Kasumi-1 (cell line): ENCODE measurements at places on chromosomes 4 and X.
A peak's percentile ranks its signal among the peaks of the same experiment; 100 is the strongest.

DNA sequence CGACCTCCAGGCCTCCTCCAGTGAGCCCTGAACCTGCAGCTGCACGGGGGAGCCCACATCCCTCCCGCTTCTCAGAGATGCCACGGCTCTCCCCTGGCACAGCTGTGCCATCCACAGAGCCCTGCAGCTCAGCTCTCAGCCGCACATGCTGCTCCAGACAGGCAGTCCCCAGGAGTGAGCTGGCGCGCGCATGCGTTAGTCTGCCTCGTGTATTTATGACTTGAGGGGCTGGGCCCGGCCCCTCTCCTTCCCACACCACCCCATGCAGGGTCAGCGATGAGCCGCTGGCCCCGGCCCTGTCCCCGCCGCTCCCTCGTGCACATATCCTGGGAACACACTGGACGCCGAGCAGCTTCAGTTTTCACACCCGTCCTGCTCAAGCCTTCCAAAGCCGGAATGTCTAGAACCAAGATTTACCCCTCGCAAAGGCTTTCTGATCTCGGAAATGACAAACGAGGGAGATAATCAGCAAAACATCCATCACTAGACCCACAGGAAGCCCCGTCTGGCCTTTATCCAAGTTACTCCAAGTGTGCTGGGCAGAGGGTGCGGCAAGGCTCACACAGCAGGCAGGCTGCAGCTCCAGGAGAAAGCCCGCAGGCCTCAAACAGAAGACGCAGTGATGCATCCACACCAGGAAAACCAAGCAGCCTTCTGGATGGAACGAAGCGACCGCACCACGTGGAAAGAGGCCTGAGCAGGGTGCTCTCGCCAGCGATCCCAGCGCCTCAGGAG lies 24.3 kb downstream of the GAK start:
- DNase-seq = no peak

DNA sequence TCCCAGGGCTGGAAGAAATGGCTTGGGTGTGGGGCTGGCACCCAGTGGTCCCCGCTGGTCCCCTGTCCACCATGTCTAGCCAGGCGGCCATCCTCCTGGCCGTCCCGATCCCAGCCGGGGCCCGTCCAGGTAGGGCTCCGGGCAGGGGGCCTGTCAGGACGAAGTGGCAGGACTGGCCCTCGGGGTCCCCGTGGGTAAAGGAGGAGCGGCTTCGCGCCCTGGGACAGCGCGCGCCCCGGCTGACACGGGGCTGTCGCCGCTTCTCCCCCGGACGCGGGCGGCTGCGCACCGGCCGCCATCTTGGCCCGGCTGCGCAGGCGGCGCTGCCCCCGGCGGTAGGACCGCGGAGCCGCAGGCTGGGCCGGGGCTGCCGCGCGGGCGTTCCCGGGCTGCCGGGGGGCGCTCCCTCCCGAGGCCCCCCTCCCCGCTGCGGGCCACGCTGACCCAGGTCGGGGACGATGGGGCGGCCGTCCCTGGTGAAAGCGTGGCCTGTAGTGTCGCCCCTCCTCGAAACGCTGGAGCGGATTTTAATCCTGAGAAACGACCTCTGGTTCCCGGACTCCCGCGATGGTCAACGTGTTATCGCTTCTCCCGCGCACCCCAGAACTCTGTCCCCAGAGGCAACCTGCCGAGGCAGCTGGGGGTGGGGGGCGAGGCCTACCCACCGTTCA lies 60.4 kb upstream of the BCOR start:
- no peak for DNase-seq

- DNase-seq = no peak
Observed at GRCh38 chr4:122053186-122053585, 98.9 kb upstream of the BLTP1 start.

GRCh38 chr4:41290479-41290878 lies 33.8 kb downstream of the UCHL1 start:
- no peak for DNase-seq

DNA sequence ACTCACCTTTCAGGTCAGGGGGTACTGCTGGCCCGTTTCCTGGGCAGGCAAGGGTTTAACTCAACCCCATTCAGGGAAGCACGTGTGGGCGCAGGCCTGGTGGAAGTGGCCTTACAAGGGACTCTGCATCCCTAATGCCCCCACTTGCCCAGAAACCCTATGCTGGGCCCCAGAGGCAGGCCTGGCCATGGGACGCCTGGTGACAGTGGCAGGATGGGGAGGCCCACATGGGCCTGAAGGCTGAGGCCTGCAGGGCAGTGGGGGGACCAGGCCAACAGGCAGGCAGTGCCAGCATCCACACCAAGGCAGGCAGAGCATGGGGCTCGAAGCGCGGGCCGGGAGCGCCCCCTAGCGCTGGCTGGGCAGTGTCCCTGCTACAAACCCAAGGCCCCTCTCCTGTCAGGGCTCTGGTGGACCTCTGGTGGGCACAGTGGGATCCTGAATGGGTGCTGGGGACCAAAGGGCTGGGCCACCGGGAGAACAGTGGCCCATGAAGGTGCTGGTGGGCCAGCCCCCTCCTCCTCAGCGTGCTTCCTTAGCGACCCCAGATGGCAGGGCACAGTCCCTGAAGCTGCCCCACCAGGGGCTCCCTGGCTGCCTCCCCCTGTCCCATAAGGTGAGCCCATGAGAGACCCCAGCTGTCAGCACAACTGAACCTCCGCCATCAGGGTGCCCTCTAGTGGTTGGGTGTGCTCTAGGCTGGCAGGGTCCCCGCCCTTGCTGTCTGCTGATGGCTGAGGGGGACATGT lies 16.8 kb downstream of the FGFR3 start:
- peak; percentile 62 for DNase-seq

- DNase-seq = no peak
Observed at GRCh38 chrX:29787656-29788055, 427.7 kb upstream of the MAGEB2 start.

DNA sequence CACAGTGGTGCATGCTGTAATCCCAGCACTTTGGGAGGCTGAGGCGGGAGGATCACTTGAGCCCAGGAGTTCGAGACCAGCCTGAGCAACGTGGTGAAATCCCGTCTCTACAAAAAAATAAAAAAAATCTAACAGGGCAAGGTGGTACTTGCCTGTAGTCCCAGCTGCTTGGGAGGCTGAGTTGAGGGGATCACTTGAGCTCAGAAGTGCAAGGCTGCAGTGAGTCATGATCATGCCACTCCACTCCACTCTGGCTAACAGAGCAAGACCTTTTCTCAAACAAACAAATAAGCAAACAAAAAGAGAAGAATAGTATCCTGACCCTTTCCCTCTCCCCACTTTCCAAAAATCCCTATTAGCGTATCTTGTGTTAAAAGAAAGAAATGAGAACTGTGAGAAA lies 52.7 kb downstream of the NPY1R start:
- DNase-seq = no peak

- peak; percentile 66 for DNase-seq
Observed at GRCh38 chrX:155819966-155820491, 61.1 kb upstream of the VAMP7 start.

DNA sequence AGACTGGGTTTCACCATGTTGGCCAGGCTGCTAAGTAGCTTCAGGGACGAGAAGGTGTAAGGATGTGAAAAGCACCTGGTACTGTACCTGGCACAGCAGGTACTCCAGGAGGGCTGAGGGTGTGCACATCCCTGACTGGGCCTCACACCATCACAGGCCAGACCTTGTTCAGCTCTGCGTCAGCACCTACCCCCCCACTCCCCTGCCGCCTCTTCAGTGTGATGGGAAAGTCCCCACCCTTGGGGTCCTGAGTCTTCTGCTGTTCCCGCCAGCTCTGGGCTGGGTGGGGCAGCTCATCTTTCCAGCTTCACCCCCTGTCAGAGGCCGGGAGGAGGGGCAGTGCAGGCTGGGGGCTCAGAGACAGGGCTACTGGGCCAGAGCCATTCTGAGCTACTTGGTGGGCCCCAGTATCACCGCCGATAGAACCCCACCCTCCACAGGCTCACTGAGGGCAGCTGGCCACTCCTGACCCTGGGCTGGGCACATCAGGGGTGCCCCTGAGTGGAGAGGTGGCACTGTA lies 6.7 kb upstream of the SH3BP2 start:
- DNase-seq = no peak

DNA sequence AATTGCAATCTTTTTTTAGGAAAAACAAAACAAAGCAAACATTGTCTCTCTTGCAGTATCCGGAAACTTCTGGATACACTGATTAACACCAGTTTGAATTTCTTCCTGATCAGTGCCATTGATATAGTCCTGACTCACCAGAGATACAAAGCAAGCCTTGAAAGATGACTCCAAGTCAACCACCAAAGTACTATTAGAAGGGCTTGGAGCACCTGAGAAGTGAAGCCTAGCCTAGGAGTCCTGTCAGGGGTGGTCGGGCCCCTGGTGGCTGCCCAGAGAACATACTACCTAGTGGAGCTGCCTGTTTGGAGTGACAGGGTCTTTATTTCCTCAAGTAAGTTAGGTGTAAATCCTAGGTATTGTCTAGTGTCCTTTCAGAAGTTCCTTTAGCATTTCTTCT lies 593.2 kb downstream of the ZNF674 start:
- DNase-seq = no peak

DNA sequence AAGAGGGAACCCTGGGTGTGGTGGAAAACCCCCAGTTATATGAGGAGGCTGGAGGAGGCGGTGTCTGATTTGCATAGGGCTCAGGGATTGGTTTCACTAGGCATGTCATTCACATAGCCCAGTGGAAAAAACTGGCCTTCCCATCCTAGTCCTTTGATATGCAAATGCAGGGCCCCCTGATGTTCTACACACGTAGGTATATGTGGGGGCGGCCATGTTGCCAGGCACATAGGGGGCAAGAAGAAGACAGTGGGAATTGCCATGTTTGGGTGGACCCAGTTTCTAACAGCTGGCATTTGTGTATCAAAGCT lies 34.0 kb upstream of the ENPP6 start:
- no peak for DNase-seq

- no peak for DNase-seq
Observed at GRCh38 chr4:125440814-125441213, 126.1 kb downstream of the FAT4 start.

DNA sequence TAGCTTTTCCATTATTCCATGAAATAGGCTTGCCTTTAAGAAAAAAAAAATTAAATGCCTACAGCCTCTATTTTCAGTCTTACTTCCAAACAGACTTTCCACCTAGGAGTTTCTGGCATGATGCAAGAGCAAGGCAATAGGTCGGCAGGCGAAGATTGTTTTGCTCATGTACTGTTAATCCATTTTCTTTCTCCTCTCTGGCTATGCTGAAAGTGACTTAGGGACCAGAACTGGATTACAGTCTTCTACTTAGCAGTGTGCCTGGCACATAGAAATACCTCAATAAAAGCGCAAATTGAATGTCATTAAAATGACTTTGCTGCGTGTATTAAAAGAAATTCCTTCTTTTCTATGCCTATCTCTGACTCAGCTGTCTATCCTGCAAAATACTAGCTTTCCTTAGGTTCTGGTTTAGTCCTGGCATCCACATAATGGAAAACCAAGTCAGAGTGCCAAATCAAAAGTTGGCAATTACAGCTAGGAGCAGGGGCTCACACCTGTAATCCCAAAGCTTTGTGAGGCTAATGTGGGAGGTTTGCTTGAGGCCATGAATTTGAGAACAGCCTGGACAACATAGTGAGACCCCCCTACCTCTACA lies 51.9 kb downstream of the CC2D2A start:
- DNase-seq = no peak

DNA sequence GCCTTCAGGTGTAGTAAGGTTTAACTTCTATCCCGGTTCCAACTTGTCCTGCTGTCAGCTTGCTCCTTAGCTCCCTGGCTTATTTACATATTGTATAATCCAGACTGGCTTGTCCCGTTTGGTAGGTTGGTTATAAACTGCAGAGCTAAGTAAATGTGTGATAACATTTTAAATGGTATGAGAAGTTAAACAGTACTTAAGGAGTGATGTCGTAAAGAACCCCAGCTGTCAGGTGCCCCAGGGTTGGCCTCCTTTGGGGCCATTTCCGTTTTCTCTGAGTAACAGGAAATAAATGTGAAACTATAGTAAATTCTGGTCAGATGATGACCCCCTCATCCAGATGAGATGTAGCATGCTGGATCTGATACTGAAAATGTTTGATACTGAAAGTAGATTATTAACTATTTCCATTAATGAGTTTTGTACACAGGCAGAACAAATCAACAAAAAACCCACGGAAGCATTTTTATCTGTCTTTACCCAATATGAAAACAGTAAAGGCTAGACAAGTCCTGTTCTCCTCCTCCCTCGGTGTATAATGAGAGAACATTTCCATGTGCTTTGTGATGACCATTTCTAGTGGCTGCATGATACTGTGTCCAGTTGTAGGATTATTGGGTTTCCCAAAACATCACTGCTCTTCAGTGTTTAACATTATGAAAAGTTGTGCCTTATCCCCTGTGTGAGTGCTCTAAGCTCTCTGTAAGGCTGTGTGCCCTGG lies 22.4 kb downstream of the GAB1 start:
- peak; percentile 72 for DNase-seq

GRCh38 chr4:182845618-182846017 lies 71.6 kb downstream of the DCTD start:
- no peak for DNase-seq

GRCh38 chr4:15385928-15386327 lies 41.9 kb upstream of the C1QTNF7 start:
- no peak for DNase-seq

- no peak for DNase-seq
Observed at GRCh38 chrX:11105080-11105479, 6.1 kb upstream of the HCCS start.

DNA sequence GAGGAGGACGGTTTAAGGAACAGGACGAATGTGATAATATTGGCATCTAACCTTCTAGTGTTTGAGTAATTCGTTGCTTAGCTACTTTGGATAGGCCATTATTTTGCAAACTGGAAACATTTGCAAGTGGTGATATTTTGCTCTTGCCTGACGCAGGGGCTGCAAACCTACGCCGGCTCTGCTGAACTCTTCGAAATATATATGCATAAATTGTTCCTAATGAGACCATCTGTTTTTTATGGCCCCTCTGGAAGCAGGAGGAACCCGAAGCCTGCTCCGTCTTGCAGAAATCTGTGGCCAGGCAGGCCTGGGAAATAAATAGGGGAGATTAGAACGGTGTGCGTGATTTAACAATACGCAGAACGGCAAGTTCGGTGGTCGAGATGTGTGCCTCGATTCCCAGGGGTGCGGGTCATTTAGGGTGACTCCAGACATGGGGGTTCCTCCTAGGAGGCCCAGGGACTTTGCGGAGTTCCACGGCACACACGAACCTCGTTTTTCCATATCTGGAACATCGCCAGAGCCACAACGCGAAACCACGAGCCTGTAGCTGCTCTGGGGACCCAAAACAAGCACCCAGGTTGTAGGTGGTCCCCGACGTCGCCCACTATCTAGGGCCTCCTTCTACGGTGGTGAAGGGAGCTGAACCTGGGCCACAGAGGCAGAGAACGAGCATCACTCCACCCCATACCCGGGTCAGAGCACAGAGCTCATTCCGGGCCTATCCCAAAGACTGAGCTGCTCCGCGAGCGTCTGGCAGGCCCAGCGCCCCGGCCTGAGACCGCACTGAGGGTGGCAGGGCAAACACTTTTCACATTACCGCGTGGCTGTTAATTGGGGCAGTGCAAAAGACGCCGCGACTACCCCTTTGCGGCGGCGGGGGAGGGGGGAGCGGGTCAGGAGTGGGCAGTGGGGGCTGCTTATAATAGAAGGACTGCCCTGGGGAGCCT lies 89.7 kb downstream of the BCOR start:
- DNase-seq = no peak

DNA sequence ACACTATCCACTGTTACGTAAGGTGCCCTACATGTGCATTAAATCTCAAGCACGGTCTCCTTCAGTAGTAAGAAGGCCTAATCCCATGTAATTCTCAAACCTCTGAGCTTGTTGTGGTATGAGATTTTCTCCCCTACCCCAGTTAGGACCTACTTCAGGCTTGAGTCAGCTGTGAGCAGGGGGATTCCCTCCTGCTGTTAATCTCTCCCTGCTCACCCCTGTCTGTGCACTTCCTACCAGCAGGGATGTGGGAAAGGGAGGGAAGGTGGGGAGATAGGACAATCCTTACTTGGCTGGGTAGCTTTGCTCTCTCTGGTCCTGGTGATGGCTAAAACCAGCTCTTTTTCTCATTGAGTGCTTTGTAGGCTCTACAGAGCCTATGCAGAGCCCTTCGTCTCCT lies 60.8 kb downstream of the PALLD start:
- DNase-seq = no peak
